Stimulated activated CD4-positive, alpha-beta T cell treated with anti-CD3 and anti-CD28 coated beads, Interleukin-4, amount 100 ng/mL, for 24 hours (primary cell): ENCODE measurements at places on chromosomes 2 and 18.

GRCh38 chr18:66066191-66066590, 315.4 kb downstream of the CDH7 start:
- no peak for DNase-seq

GRCh38 chr2:173997753-173998152, 32.6 kb upstream of the SP3 start:
- no peak for DNase-seq

DNA sequence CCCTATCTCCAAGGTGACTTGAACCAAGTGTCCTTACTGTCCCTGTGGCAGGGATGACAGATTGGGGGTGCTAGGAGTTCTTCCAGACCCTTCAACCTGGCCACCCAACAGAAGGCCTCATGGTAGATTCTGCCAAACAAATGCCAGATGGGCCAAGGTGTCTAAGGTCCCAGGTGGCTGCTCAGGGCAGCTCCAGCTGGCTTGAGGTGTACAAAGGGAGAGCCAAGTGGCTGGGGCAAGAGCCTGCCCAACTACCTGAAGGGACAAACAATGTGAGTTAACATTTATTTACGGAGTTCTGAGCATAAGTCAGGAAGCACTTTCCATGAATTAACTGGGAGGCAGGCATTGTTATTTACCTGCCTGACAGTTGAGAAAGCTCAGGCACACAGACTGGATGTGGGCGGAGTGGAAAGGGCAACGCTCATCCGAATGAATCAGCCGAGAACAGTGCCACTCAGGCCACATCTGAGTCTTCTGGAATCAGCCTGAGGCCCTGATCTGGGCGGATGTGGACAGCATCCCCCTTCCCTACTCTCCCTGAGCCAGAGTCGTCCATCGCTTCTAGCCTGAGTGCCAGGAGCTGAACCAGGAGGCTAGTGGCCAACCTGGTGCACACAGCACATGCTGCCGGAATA, 4.4 kb upstream of the KCNIP3 start:
- no peak for DNase-seq

DNA sequence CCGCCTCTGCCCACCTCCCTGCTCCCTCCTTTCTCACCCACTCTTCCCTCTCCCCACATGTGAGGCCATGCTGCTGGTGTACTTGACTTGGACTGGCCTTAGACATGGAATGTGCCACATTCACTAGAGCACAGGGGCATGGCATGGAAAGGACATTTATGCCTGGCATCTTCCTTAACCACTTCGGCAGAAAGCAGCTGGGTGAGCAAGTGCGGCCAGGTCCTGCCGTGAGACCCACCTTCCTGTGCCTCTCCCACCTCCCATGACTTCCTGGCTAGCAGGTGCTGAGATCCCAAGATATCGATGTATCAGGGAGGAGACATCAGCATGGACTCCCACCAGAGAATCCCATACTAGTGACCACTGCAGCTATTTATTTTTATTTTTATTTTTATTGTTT, 13.0 kb downstream of the GPR55 start:
- DNase-seq = no peak
